Activated CD4-positive, alpha-beta T cell treated with anti-CD3 and anti-CD28 coated beads, Interleukin-2, amount 10 ng/mL, durations not matched to agents 24 days and 14 days (primary cell): ENCODE measurements at places on chromosomes 1 and 21. TPM values are rescaled to one million over a fixed set of nuclear protein-coding genes. Genes with fewer than 3 reads are reported as not detected.

- H3K27me3 ChIP-seq: peaks cover 6% of the 10 kb centered on the region
- peaks cover 37% of the 10 kb centered on the region for H3K4me1 ChIP-seq
- no peak overlapping the region for H3K27ac ChIP-seq
Measured at GRCh38 chr21:37074546-37074945, 1.5 kb downstream of the TTC3 start.

GRCh38 chr1:39450956-39451606, 40.4 kb upstream of the BMP8A start:
- H3K4me1 ChIP-seq: peaks cover 11% of the 10 kb centered on the region
- H3K36me3 ChIP-seq: peaks cover 70% of the 10 kb centered on the region
- peak overlapping the region; percentile 59 for H3K27ac ChIP-seq
- no peak for DNase-seq

GRCh38 chr1:37391211-37392011, 83.0 kb upstream of the ZC3H12A start:
- no peak overlapping the region for H3K4me3 ChIP-seq
- DNase-seq: no peak
- H3K36me3 ChIP-seq: no peaks in the 10 kb centered on the region
- no peaks in the 10 kb centered on the region for H3K4me1 ChIP-seq
- no peak overlapping the region for H3K27ac ChIP-seq

DNA sequence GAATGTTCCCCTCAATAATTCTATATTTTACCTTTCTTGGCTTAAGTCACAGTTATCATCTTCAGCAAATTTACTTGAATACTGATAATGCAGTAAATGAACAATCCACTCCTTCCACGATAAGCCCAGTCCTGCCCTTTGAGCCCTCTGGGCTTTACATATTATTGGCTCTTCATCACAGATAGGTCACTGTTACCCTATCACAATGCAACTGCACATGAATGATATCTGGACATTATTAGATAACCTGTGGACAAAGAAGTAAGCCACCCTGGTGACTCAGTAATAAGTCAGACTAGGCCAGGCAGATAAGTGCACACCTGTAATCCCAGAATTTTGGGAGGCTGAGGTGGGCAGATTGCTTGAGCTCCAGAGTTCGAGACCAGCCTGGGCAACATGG, 69.4 kb downstream of the SPATA6 start:
- H3K27me3 ChIP-seq: no peaks in the 10 kb centered on the region
- DNase-seq: no peak
- no peaks in the 10 kb centered on the region for H3K36me3 ChIP-seq
- H3K27ac ChIP-seq: no peak overlapping the region
- no peaks in the 10 kb centered on the region for H3K4me1 ChIP-seq

DNA sequence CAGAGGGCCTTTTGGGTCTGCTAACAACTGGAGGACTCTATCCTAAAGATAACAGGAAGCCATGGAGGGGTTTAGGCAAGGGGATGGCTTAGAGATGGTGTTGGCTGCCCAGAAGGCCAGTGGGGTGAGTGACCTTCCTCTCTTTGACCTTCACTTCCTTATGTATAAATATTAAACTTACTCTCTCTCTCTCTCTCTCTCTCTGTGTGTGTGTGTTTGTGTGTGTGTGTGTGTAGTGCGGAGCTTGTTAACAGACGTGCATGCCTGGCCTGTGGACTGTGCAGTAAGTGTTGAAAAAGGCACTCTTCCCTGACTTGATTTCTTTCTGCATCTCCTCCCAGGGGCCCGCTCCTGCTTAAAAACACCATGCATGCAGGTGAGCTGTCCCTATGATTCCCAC, 10.0 kb downstream of the MROH7 start:
- DNase-seq: no peak
- no peak overlapping the region for H3K4me3 ChIP-seq
- no peaks in the 10 kb centered on the region for H3K4me1 ChIP-seq

- H3K4me3 ChIP-seq: no peak overlapping the region
- no peaks in the 10 kb centered on the region for H3K27me3 ChIP-seq
- H3K4me1 ChIP-seq: no peaks in the 10 kb centered on the region
Measured at GRCh38 chr1:199352351-199352750, 675.2 kb upstream of the NR5A2 start.

GRCh38 chr1:174209347-174210187, 50.2 kb downstream of the RABGAP1L start:
- DNase-seq: no peak
- no peak overlapping the region for H3K4me3 ChIP-seq

The S100A12 gene
- not detected in 2 replicates for total RNA-seq

The KRTAP20-3 gene
- total RNA-seq: not detected in 2 replicates

The CYP2J2 gene
- total RNA-seq: 0.49 and 0.78 TPM in 2 replicates

The RBP7 gene
- total RNA-seq: not detected in 2 replicates

The DNALI1 gene
- not detected in 2 replicates for total RNA-seq
